Stimulated activated CD4-positive, alpha-beta T cell treated with anti-CD3 and anti-CD28 coated beads, Interleukin-1b, Interleukin-23, amount 100 ng/mL, for 24 hours (primary cell): ENCODE measurements at places on chromosomes 6 and 20.

GRCh38 chr20:63858393-63859165 is 2.7 kb upstream of the ABHD16B start:
- no peak for DNase-seq

GRCh38 chr6:136118787-136119186 is 131.3 kb downstream of the MTFR2 start:
- DNase-seq = no peak

DNA sequence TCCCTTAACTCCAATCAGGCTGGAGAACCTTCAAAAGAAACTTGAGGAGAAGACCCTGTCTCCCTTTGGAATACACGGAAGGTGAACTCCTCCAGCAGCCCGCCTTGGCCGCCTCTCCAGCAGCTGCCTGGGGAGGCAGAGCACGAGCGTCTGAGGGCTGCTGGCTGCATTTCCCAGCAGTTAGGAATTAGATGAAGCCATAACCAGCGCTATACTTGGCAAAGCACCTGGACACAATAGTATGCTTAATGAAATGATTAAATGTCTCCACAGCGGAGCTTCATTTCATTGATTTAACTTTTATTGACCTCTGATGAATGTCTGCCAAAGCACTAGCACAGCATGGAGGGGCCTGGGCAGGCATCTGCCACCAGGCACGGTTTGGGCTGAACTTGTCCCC is 73.5 kb downstream of the TMEM242 start:
- no peak for DNase-seq

- DNase-seq = no peak
These were observed 38.6 kb downstream of the ZHX3 start for GRCh38 chr20:41278936-41279335.

GRCh38 chr6:3778701-3779573 is 27.4 kb upstream of the PXDC1 start:
- DNase-seq = no peak
